RPMI8226 (cell line): ENCODE measurements at places on chromosomes 16 and 17.

GRCh38 chr16:84975066-84975465, 36.3 kb downstream of the ZDHHC7 start:
- DNase-seq = no peak

GRCh38 chr17:4631836-4632580, 9.5 kb downstream of the ALOX15 start:
- no peak for DNase-seq

DNA sequence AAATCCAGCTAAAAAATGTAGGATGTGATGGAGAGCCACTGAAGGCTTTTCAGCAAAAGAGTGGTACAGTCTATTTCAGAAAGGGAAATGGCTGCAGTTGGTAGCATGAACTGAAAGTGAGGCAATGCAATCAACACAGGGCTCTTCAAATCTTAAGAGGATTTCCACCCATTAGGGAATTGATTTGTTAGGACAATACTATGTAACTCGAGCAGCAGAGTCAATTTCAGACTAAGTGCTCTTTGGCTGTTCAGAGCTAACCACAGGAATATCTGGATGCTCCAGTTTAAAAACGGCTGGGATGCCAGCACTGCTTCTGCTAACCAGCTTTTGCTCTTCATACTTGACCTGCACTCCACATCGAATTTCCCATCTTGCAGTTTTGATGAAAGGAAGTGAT, 24.6 kb downstream of the CACNG1 start:
- no peak for DNase-seq

DNA sequence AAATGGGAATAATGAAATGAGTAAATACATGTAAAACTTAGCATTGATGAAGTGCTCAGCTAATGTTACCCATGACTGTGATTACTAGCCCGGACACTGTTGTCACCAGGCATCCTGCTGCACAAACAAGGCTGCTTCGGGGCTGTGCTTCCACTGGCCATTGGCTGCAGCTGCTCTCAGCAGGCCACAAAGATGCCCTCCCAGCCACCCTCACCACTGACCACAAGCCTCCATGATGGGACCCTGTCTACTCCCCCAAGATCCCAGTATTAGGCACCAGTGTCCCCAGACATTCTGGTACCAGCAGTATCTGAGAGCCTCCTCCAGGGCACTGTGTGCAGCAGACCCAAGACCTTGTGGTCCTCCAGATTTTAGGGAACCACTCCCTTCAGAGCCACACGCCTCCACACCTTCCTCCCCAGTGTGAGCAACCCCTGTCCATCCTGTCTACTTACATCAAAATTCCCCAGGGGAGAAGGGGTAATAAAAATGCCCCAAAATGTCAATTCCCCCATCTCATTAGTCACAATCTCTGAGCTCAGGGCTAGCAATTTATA, 19.7 kb upstream of the NUP93 start:
- DNase-seq = no peak

GRCh38 chr17:73071066-73071999, 21.2 kb downstream of the SLC39A11 start:
- no peak for DNase-seq

DNA sequence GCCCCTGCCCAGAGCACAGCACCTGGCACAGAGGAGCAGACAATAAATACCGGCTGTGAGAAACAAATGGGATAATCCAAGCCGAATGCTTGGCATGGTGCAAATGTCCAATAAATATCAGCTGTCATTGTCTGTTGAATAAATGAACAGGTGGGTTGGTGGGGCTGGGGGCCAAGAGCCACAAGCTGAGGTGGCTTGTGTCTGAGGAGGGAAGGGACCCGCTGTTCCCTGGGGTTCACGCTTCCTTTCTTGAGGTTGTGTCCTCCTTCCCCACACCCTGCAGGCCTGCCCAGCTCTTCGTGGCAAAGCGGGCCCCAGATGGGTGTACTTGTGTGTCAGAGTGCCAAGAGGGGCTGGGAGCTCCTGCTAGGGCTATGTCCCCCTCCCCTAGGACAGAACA, 38.6 kb downstream of the ARHGAP27 start:
- no peak for DNase-seq

DNA sequence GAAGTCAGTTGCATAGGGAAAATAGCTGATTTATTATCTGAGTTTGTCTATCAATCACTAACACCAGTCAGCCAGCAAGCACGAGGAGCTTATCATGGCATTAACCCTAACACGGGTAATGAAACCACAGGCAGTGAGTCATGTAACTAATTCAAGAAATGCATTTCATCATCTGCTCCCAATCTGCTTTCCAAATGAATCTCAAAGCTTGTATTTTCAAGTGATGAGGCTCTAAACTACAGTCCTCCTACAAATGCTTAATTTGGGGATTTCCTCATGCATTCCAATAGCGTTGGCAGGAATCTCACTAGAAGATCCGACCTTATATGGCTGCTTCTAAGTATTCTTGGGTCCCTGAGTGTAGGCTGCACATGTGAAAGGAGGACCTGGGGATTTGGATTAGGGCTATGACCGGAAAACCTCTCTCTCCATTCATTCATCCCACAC, 118.4 kb upstream of the HSBP1 start:
- DNase-seq = no peak

DNA sequence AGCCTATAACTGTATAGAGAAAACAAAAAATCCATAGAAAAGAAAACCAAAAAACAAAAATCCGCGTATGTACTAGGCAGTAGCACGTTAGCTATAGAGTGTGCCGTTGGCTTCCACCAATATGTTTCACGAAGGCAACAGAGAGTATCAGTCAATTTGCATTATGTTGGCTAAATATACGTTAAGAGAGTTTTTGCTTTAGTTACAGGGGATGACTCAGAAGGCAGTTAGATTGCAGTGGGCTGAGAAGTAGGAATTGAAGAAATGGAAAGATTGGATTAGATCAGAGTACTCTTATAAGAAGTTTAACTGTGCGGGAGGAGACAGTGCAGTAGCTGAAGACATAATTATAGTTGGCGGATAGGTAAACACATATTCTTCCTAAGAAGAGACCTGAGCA, 911 bp upstream of the NACA2 start:
- no peak for DNase-seq

DNA sequence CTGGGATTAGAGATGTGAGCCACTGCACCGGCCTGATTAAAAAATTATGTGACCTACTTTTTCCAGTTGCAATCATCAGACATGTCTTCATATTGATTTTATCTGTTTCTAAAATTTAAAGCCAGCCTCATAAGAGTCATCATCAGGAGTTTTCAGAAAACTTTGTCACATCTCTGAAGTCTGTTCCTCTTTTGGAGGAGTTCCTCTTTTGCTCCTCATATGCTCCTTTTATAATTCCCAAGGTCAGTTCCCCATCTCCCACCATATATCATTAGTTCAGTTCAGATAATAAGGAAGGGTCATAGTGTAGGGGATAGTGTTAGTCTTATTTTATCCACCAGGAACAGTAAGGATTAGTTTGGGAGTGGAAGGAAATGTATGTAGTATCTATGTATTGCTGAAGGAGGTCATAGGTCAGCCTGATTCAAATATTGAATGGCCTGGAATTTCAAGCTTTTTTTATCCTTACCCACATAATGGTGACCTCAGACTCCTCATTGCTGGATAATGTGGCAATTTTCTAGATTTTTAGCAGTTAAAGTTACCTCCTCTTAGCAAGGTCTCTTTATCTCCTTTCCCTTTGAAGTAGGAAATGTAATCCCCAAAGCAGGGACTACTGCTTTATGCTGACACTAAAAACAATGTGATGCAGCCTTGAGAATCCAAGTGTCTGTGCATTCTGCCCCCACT, 13.8 kb upstream of the DUSP14 start:
- no peak for DNase-seq

- no peak for DNase-seq
Observed at GRCh38 chr17:61828694-61829093, 34.6 kb downstream of the BRIP1 start.

DNA sequence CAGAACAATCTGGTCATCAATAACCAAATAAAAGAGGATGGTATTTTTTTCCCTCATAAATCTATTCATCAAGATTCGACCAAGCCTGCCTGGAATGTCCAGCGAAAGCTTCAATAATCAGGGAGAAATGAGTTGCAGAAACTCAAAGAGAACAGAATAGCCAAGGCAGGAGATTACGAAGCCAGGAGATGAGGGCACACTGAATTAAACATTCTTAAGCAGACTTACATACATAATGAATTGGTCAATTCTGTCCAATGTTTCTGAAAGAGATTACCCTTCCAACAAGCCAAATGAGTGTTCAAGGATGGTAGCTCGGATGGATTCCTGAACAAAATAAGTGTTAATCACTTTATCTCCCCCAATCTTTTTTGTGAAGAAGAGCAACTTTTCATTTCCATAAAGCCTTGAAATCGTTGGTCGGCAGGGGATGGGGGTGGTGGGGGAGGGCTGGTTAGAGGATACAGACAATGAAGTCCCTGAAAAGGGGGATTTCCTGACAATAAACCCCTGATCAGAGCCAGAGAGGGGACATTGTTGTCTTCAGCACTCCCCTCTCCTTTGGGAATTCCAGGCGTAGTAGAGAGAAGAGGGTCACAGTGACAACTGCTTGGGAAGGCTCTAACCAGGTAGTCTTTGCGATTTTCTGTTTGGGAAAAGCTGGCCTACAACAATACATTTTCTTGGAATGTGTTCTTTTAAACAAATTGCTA, 20.7 kb downstream of the TOX3 start:
- DNase-seq = no peak

GRCh38 chr17:80261159-80261894, 675 bp downstream of the RNF213 start:
- peak; percentile 39 for DNase-seq

DNA sequence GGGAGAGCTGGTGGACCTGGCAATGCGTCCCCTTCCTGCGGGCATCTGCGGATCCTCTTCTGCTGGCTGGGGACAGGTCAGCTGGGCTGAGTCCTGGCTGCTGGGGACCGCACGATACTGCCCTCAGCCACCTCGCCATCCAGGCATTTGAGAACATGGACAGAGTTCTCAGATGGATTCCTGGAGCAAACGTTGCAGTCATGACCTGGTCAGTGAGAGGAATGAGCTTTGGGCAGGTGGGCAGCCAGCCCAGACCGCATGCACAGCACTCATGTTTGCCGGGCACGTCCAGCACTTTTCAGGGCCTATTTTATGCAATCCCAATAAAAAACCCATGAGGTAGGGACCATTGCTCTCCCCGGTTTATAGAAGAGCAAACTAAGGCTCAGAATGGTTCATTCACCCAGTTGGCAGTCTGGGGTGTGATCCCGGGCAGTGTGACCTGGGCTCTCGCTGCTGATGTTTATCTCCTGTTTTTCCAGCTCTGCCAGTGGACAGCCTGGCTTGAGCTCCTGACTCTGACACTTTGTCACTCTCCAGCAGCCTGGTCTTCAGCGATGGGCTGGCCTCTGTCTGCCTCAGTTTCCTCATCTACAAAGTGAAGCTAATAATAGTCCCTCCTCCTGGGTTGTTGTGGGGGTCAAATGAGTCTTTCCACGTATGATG, 294.7 kb downstream of the IRF8 start:
- no peak for DNase-seq

DNA sequence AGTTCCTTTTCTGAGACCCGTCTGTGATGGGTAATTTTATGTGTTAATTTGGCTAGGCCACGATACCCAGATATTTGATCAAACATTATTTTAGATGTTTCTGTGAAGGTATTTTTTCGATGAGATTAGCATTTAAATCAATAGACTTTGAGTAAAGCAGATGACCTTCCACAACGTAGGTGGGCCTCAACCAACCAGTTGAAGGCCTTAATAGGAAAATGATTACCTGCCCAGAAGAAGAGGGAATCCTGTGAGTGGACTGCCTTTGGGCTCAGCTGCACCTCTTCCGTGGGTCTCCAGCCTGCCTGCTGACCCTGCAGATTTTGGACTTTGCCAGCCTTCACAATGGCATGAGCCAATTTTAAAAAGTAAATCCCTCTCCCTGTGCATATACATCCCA, 61.6 kb upstream of the WSB1 start:
- no peak for DNase-seq

GRCh38 chr17:6172642-6173330, 102.6 kb downstream of the WSCD1 start:
- no peak for DNase-seq

GRCh38 chr16:14350081-14350480, 279.0 kb downstream of the MRTFB start:
- no peak for DNase-seq

GRCh38 chr16:27097800-27098230, 31.1 kb downstream of the C16orf82 start:
- no peak for DNase-seq

DNA sequence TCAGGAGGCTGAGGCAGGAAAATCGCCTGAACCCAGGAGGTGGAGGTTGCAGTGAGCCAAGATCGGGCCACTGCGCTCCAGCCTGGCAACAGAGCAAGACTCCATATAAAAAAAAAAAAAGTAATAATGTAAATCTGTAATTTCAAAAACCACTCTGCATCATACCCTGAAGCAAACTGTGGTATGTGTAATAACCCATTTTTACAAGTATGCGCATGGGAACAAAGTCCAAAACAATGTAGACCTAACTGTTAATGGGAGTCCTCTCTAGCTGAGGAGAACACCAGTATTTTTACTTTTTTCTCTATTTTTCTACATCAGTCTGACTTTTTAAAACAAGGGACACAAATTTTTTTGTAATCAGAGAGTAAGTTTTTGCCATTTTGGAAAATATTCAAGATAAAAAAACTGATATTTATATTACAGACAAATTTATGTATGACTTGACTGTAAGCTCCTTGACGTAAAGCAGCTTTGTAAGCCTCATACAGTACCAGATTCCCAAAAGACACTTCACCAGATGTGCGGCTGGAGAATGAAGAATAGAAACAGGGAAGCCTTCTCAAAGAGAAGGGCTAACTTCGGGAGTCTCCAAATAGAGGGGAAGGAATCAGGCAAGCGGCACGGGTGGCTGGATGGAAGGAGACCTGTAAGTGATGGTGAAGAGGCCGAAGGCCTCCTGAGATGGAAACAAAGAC, 25.7 kb downstream of the CMTM4 start:
- DNase-seq = no peak

DNA sequence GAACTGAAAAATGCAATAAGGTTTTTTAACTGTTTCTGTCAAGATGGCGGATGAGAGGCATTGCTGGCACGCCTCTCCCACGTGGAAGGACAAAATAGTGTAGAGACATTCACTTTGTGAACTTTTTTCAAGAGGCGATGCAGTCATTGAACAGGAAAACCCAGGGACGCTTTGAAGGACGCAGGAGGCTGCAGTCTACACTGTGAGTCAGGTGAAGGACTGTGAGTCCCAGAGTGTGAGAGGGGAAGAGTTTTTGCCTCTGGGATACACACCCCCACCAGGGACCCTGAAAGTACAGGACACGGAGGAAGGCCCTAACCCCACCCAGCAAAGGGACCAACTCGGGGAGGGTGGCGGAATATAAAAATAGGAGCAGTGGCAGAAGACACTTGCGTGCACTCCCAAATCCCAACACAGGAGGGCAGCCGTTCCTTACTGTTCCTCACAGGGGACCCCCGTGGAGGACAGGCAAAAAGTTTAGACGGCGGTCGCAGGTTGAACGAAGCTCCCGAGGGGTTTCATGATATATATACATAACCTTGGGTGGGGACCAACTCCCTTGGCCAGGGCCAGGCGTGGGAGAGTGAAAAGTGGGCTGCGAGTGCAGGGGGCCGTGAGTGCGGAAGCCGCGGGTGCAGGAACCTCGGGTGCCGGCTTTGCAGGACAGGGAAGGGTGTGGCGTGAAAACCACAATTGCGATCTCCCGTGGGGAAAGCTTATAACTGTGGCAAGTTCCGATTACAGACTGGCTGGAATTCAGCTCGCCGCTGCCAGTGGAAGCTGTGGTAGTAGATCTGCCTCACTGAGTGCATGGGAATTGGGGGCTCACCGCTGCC, 82.0 kb upstream of the ALOX12 start:
- peak; percentile 10 for DNase-seq
